ENCODE measurements at places on chromosomes 3 and 15.
A peak's percentile ranks its signal among the peaks of the same experiment; 100 is the strongest.

DNA sequence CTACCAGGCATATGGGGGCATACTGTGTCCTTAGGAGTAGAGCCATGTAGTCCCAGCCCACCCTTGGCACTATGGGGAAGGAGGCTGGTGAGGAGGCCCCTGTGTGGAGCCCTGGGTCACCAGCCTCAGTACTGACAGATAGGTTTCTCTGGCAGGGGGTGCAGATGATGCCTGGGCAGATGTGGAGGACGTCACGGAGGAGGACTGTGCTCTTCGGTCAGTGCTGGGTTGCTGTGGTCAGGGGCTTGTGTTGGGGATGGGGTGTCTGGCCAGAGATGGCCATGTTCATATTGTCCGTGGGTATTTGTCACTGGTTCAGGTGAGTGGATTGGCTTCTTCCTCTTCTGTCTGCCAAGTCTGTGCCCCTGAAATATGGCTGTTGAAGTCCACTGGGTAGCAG is 20.0 kb downstream of the MTMR14 start:
- no peak for DNase-seq

- DNase-seq: no peak
These were observed 95.9 kb upstream of the ATP11B start for GRCh38 chr3:182697345-182697919.

DNA sequence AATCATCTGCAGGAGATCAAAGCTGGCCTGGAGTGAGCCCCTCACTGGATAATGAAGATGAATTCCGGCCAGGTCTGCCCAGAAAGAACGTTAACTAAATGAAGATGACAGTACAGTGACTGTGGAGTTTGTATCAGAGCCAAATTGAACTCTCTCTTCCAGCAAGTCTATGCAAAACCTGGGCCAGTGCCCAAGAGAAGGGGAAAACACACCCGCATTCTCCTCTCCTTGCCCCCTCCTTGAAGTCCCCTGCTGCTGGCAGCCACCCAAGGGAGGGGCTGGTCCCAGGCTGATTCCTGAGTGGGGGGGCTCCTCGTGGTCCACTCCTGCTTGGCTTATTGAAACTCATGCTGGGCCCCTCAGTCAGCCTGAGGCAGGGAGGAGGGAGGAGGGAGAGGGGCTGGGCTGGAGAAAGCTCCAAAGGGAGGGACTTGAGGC is 155.7 kb downstream of the RAB11A start:
- no peak for DNase-seq

GRCh38 chr15:91165850-91166249 is 65.8 kb downstream of the SV2B start:
- no peak for DNase-seq

DNA sequence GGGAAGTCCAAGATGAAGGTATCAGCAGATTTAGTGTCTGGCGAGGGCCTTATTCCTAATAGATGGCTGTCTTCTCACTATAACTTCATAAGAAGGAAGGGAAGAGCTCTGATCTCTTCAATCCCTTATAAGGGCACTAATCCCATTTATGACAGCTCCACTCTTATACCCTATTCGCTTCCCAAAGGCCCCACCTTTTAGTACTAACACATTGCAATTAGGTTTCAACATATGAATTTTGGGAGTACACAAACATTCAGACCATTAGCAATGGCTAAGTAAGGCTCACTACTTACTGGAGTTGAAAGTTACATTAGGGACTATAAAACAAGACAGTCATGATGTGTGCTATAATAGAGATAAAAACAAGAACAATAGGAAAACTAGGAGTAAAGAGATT is 118.9 kb downstream of the NECTIN3 start:
- no peak for DNase-seq

DNA sequence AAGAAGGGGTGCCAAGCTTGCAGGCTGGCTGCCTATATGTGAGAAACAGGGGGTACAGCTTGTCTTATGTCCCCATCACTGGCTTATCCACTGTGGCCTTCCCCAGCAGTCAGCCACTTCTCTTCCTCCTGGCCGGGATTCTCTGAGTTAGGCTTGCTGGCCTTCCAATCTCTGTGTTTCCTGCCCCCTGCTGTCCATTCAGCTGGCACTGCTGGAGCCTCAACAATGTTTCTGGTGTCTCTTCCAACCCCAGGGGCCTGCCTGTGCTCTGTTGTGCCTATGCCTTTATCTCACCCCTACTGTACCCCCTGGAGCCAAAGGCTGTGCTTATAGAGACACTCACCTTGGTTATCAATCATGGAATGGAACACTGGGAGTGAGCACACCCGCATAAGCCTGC is 36.5 kb downstream of the ANAPC13 start:
- no peak for DNase-seq

DNA sequence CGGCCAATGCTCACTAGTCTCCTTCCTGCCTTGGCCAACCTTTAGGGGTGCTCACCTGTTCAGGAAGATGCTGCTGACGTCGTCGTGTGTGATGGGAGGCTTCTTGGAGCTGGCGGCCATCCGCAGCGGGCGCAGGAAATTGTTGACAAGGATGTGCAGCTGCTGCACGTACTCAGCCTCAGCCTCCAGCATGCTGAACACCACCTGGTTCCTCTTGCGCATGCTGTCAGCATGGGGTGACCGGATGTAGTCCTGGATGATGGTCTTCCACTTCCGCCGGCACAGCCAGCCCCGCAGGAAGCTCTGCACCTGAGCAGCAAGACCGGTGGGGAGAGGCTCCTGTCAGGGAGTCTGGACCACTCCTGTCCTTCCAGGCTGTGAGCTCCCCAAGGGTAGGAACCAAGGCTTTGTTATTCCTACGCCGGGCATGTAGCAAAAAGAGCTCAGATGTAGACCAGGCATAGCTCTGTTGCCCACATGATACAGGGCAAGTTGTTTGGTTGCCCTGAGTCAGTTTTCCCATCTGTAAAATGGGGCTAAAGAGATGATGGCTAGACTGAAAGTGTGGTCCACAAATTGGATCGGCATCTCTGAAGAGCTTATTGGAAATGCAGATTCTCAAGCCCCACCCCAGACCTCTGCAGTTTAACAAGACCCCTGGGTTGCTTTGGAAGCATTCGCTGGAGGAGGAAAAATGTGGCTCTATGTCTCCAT is 43.7 kb downstream of the RASGRF1 start:
- no peak for DNase-seq

GRCh38 chr3:101950510-101950909 is 101.2 kb downstream of the NFKBIZ start:
- DNase-seq: no peak

GRCh38 chr3:16370872-16371740 is 106.1 kb downstream of the OXNAD1 start:
- DNase-seq: no peak

DNA sequence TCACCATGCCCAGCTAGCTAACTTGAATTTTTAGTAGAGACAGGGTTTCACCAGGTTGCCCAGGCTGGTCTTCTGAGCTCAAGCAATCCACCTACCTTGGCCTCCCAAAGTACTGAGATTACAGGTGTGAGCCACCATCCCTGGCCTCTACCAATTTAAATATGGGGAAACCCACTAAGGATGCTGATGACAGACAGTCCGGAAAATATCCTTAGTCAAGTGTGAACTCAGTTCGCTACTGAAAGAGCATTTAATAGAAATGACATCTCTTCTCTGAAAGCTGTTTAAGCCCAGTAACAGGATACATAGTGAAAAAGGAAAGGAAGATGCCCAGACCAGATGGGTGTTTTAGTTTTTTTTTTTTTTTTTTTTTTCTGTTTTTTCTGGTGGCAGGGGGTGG is 7.7 kb upstream of the GRAMD2A start:
- DNase-seq: no peak

- DNase-seq: no peak
These were observed 40.2 kb downstream of the TMEM212 start for GRCh38 chr3:171883257-171883892.

GRCh38 chr3:26484140-26484539 is 138.4 kb upstream of the LRRC3B start:
- no peak for DNase-seq

DNA sequence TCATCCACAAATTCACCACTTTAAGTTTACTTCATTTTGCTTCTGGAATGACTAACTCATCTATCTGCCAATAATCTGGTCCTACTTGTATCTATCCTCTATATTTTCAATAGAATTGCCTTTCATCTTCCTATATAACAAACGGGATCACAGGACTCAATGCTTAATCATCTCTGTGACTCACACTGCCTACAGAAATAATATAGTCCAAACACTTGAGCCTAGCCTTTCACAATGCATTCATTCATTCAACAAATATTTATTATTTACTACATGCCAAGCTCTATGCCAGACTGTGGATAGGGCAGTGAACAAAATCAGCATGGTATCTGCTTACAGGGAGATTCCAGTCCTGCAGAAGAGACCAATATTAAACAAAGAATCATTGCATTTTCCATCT is 16.6 kb upstream of the AGTR1 start:
- no peak for DNase-seq

DNA sequence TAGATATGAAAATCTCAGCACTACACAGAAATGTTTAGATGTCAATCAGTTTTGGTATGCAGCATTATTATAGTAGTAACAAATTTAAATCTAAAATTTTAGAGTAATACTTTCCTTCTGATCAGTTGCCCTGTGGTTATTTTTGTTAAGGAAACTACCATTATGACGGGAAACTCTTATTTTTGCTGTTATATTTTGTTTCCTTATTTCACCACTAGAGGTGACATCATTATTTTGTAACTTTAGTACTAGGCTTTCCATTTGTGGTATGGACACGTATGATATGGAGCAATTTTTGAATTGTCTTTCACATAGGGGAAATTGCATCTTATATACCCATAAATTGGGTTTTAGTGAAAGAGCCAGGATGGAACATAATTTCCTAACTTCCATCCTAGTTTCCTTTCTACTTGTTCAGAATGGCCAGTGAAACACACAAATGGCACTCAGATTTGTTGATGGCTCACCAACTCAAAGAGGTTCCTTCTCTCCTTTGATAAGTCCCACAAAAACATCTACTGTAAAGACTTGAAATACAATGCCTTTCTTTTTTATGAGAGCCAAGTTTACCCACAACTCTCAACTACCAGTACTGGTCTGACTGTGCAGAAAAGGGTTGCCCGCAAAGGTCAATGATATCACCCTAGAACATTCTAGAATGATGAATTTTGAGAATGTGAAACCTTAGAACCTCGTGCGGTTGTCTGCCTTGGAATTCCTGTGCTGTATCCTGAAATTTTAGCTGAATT is 19.4 kb upstream of the PPP4R2 start:
- no peak for DNase-seq

GRCh38 chr15:100766243-100767000 is 113.2 kb upstream of the ALDH1A3 start:
- DNase-seq: no peak

DNA sequence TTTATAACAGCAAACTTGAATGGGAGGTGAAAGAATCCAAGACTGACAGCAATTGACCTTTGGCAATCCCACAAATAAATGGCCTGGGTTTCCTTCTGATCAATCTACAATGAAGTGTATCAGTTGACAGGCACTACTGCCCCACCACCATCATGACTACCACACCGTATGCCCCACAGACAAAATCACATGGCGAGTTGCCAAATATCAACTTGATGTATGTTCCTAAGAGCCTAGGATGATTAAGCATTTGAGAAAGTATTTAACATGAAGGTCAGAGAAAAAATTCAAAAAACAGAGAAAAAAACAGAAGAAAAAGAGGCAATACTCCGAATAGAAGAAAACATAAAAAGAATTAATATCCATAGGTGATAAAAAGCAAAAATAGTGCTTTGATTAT is 215.9 kb upstream of the STAC start:
- no peak for DNase-seq

GRCh38 chr15:66573719-66574595 is 8.2 kb upstream of the LCTL start:
- no peak for DNase-seq

GRCh38 chr3:67478423-67478822 is 176.0 kb downstream of the SUCLG2 start:
- DNase-seq: no peak

- no peak for DNase-seq
These were observed 19.7 kb downstream of the DAPK2 start for GRCh38 chr15:64026591-64026990.

DNA sequence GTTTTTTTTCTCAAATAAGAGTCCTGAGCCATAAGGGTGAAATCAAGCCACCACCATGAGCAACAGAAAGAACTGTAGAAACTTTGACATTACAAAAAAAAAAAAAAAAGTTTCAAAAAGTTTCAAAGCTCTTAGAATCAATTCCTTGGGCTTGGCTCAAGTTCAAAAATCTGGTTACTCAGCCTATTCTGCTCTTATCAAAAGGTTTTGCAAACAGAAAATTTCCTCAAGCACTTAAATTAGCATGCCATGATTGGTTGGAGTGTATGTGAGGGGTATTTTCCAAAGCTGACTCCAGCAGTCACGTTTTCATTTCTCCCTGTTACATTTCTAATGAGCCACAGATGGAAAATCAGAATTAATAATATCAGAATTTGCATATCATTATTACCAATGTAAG is 12.1 kb upstream of the PEX5L start:
- no peak for DNase-seq

DNA sequence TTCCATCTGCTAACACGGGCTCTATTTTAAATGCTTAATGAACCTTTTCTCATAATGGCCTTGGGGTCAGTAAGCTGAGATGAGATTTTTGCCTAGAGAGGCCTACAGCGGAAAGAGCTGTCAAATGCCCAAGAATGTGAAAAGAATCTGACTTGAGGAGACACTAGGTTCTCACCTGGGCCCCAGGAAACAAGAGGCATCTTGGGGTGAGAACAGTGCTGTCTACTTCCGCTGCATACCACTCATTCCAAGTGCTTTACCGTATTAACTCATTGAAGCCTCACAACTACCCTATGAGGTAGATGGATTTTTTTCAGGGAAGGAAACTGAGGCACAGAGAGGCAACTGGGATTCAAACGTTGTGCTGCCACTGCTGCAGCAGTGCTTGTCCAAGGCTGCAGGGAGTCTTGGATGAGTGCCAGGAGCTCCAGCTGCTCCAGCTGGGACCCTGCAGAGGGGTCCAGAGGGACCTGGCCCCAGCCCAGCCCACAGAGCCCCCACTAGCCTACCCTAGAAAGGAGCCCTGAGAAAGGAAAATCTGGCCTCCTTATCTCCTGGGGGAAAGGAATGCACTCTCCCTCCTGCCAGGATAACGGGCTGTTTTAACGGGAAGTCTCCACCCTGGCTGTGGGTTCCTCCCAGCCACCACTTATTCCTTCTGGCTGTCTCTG is 68.4 kb downstream of the SLC12A8 start:
- no peak for DNase-seq

- no peak for DNase-seq
These were observed 39.4 kb upstream of the CCR2 start for GRCh38 chr3:46314517-46314916.

DNA sequence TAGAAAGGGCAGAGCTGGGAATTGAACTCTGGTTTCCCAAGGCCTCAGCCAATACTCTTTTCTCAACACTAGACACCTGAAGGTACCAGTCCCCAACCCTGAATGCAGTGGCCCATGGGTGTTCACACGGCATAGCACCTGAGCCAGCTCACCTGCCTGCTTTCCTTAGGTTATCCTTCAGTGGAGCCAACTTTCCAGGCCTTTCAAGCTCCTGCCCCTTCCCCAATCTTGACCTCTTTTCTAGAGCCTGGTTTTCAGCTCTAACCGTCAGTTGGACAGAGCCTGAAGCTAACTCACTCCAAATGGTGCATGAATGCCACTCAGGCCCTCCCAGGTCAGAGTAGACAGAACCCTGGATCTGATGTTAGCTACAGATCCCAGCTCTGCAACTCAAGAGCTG is 66.1 kb upstream of the ITGA11 start:
- no peak for DNase-seq

GRCh38 chr15:61752001-61752400 is 308.2 kb downstream of the VPS13C start:
- peak; percentile 42 for DNase-seq
